Activated naive CD8-positive, alpha-beta T cell treated with anti-CD3 and anti-CD28 coated beads, Interleukin-2, amount 50 U/mL, for 24 hours (primary cell): ENCODE measurements at places on chromosomes 7 and 10.
A peak's percentile ranks its signal among the peaks of the same experiment; 100 is the strongest.

DNA sequence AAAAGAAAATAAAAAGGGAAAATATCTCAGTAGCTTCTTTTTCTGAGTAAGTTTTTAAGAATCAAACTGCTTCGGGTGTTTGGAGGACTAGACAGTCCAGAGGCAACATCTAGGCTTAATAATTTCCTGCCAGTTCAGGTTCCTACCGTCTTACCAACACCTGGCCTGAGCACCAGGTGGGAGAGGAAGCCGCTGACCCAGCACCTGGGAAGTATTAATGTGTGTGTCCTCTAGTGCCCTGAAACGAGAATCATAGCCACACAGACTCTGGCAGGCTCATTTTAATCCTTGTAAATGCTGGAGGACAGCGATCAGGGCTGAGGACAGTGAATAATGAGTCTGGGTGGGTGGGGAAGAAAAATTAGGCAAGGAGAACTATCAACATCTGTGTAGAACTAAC lies 137.4 kb downstream of the ZNF438 start:
- DNase-seq: no peak

DNA sequence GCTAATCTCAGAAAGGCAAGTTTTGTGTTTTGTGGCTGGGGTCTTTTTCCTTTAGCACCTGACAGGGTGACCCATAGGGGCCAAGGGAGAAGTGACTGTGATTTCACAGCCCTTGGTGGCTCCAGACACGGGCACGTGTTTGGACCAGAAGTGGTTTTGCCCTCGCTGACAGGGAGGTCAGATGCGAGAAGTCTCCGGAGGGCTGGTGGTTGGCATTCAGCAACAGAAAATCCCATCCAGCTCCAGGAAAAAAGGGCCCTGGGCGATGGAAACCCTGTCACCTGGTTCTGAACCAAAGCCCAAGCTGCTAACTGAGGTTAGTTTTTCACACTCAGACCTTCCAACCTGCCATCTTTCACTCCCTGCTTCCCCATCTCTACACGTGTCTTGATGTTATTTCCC lies 272.9 kb downstream of the TRIL start:
- DNase-seq: no peak

GRCh38 chr10:103828107-103828506 lies 27.3 kb downstream of the SH3PXD2A start:
- DNase-seq: no peak

GRCh38 chr7:66609176-66609575 lies 19.5 kb upstream of the KCTD7 start:
- DNase-seq: no peak

GRCh38 chr7:41750661-41751540 lies 48.0 kb upstream of the INHBA start:
- no peak for DNase-seq

DNA sequence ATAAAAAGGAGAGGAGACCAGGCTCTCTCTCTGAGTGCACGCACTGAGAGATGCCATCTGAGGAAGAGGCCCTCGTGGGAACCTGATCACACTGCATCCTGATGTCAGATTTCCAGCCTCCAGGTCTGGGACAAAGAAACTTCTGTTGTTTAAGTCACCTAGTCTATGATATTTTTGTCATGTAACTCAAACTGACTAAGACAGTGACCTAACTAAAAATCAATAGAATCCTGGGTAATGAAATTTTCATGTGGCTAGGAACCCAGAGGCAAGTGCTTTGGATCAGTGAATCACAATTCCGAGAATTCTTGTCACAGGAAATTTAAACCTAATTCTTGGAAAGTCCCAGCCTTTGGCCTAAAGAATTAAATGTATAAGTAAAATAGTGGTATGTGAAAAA lies 107.7 kb downstream of the SLC16A9 start:
- DNase-seq: no peak

GRCh38 chr10:4257939-4258465 lies 473.0 kb upstream of the KLF6 start:
- no peak for DNase-seq

DNA sequence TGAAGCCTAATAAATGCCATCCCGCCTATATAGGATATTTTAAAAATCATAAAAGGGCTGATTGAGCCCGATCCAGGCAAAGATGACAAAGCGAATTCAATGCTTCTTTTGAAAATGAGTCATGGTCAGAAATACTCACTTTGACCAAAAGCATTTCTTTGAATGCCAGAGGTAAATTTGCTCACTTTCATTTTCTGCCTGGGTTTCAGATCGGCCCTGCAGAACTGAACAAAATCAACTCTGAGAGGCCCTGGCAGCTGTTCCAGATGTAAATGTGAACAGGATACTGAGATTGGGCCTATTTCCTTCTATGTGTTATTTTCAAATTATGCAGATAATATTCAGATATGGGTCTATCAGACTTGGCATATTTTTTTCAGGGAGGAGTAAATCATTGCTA lies 114.8 kb upstream of the ARID5B start:
- DNase-seq: peak; percentile 15

GRCh38 chr7:155506854-155507337 lies 39.5 kb downstream of the CNPY1 start:
- DNase-seq: no peak

DNA sequence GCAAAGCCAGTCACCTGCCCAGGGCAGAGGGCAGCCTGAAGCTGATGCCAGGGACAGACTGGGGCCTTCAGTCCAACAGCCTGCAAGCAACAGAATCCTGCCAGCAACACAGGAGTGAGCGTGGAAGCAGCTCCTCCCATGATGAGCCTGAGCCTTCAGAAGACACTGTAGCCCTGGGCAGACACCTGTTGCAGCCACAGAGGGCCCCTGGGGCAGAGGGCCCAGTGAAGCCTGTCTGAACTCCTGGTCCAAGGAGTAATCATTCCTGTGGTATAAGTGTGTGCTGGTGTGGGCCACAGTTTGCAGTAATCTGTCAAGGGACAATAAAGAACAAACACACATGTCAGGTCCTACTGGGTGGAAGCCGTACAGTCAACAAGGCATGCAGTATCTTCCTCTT lies 2.9 kb upstream of the PFKP start:
- DNase-seq: no peak

DNA sequence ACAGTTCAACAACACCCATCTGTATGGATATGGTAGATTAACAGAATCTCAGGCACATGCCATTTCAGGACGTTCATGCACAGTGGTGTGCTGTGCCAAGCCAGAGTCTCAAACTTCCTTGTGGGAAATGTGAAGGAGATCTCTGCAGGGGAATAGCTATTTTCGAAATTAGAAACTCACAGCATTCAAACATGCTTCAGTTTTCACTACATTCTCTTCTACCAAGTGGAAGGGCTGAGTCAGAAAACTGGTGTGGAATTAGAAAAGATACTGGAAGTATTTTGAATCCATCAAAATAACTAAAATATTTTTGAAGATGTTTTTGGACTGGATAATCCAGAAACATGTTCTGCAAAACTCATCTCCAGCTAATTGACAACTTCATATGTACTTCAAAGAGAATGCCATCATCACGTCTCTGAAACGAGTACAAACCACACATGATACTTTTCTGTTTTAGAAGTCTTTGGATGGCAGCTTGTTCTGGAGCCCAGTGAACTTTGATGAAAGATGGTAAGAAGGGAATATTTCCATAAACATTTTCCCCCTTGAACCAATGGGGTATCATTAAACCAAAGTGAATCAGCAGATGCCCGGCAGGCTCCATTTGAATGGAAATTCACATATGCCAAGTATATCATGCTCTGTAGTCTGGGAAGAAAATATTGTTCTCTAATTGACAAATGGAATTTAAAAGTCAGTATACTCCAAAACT lies 616.3 kb upstream of the IGFBP3 start:
- DNase-seq: no peak

DNA sequence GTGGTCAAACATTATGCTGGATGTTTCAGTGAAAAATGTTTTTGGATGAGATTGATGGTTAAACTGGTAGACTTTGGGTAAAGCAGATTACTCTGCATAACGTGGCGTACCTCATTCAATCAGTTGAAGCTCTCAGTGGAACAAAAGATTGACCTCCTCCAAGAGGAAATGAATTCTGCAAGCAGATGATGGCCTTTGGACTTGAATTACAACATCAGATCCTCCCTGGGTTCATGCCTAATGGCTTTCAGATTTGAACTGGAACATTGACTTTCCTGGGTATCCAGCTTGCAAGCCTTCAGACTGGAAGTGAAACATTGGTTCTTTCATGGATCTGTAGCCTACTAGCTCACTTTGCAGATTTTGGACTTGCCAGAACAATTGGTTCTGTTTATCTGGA lies 169.3 kb upstream of the MALRD1 start:
- no peak for DNase-seq

GRCh38 chr10:48587819-48588218 lies 17.1 kb downstream of the ARHGAP22 start:
- DNase-seq: no peak

GRCh38 chr7:105322655-105323277 lies 66.0 kb downstream of the SRPK2 start:
- no peak for DNase-seq

GRCh38 chr7:31778296-31778695 lies 91.3 kb downstream of the PPP1R17 start:
- DNase-seq: no peak

- DNase-seq: no peak
Measured at GRCh38 chr10:101000127-101000914, 713 bp downstream of the LZTS2 start.

DNA sequence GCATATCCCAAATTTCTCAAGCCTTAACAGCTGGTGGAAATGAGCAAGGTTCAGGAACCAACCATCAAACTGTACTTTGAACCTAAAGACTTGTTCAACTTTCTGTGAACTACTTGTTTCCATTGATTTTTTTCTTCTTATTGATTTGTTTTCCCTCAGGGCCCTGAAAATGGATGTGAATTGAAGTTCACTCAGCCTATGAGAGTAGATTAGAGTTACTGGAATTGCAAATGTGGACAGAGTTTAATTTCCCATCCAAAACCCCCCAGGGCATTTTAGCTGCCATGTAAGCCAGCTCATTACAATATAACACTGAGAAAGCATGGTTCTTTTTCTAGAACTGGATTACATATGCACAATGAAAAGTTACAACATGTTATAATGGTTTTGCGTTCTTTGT lies 1105.7 kb downstream of the REEP3 start:
- no peak for DNase-seq

DNA sequence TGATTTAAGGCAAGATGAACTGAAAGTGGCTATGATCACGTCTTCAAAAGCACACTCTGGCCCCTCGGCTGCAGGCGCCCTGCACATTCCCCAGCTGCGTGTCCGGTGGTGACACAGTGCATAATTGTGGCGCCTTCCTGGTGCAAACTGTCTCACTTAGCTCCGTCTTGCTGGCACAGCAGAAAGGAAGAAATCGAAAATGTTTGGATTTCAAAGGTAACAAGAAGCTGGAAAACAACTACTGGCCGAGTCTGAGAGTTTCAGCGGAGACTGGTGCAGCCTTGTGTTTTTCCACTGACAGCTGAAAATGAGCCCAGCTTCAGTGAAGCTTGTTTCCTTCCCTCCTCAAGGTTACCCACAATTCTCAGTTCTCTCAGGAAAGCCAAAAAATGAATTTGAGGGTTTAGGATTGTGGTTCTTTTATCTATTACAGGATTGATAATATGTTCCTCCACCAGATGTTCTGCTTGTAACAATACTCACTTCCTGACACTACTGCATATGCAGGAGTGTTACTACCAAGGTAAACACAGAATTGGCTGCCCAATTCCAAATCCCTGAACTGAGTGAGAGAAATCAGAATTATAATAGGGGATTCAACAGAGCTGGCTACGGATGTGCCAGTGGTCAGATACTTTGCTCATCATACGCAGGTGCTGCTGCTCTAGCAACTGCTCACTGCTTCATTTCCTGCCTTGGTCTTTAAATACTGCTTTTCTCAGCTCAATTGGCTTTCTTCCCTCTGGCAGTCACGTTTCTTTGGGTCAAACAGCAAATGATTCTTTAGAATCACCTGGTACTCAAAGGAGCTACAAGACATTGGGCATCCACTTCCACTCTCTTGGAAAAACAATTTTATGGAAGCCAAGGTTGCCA lies 63.7 kb downstream of the TRUB1 start:
- DNase-seq: no peak

GRCh38 chr10:89949496-89949895 lies 248.1 kb downstream of the KIF20B start:
- DNase-seq: no peak

DNA sequence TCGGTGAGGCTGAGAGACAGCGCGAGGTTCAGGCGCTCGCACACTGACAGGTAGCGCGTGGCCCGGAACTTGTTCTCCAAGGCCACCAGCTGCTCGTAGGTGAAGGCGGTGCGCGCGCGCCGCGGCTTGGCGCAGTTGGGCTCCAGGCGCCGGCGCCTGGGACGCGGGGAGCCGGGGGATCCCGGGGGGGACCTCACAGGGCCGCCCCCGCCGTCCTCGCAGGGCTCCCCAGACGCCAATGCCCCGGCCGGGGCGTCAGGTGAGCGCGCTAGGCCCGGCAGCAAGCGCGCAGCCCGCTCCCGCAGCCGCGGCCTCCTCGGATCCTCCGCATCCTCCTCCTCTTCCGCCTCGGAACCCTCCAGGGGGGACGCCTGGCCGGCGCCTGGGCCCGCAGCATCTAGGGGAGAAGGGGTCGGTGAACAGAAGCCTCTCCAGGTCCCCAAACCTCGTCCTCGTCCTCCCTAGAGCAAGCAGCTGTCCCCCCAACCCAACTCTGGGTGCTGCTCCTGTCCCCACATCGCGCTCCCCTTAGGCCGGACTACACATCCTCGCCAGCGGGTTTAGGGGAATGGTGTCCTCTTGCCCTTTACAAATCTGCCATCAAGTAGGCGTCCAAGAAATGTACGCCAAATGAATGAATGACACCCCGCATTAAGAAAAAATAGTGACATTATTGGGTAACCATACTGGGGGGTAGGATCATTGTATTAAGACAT lies 1.9 kb downstream of the NKX1-2 start:
- DNase-seq: peak; percentile 11

DNA sequence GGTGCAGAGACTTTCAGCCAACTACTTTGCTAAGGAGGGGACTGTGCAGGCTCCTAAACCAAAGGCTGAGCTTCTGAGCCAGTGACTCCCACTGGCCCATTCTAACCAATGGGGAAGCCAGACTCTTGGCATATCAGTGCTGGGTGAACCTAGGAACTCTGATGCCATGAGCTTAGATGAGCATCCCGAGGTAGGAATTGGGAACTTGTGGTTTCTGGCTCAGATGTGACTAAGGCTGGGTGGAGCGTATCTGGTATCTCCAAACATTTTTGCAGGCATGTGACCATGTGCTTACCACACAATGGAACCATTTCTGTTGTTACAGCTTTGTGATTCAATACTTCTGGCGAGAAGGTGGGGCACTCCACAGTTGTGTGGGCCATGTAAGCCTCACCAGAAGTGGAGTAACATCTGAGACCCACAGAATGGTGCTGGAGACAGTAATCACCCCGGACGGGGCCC lies 2.5 kb upstream of the AVPI1 start:
- DNase-seq: no peak

DNA sequence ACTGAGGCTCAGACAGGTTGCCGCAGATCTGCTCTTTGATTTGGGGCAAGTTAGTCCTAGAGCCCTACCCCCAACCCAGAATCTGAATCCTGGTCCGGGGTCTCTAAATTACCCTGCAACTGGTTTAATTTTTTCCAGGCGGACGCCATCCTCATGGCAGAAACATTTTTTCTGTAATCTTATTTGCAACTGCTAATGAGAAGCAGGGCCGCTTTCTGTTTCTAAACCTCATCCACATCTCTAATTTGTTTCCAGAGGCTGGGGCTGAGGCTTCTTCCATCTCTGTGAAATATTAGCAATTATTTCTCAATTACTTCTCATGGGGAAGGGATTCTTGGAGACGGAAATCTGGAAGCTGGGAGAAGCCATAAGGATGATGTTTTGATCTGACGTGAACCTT lies 261.6 kb downstream of the RPS24 start:
- no peak for DNase-seq

- no peak for DNase-seq
Measured at GRCh38 chr7:50684713-50685075, 98.0 kb downstream of the GRB10 start.
